HCEC 1CT (cell line): ENCODE measurements at places on chromosomes 3 and 15.

DNA sequence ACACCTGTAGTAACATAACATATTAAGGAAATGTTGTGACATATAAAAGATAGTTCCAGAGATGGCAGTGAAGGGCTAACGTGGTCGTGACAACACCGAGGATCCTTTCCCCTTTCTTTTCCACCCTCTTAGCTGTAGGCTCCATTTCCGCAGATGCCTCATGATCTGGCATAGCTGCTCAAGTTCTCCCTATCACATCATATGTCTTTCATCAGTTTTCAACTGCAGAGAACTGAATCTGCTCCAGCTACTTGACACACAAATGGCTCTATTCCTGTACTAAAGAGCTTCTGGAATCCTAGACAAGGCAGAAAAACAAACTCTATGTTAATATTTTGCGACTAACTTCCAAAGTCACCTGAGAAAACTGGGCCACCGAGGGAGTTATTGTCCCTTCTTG is 275.0 kb upstream of the SLCO3A1 start:
- no peak for DNase-seq

GRCh38 chr3:143315766-143316165 is 196.2 kb downstream of the CHST2 start:
- DNase-seq, result no peak

DNA sequence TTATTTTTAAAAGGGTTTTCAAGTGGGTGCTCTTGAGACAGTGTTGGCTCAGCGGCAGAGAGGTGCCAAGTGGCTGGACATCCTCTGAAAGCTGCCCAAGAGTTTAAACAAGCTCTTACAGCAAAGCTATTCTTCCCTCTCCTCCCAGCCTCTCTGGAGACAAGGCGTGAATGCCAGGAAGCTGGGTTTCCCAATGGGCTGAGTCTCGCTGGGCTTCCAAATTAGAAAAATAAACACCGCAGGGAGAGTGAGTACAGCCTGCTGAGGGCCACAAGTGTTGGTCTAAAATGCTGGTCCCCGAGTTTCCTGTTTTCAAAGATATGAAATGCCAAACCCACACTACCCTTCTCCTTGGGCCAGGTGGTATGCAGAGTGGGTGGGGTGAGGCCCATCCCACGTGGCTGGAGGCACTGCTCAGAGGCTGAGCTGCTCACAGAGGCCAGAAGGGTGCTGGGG is 36.4 kb downstream of the ZDHHC3 start:
- DNase-seq, result peak; percentile 16

DNA sequence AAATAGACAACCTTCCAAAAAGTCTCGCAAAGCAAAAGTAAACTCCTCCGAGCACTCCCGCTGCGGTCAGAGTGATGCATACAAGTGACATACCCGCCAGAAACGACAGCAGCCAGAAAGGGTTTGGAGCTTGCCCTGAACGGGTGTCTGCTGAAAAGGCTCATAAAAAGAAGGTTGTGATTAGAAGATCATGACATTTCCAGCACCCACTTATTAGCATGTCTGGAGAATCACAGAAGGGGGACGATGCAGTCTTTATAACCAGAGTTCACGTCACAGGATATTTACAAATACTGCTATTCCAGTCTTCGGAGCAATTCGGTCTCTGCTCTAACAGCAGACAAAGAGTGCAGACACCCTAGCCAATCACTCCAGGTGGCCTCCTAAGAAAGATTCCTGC is 59.1 kb upstream of the FRMD4B start:
- DNase-seq, result peak; percentile 11

DNA sequence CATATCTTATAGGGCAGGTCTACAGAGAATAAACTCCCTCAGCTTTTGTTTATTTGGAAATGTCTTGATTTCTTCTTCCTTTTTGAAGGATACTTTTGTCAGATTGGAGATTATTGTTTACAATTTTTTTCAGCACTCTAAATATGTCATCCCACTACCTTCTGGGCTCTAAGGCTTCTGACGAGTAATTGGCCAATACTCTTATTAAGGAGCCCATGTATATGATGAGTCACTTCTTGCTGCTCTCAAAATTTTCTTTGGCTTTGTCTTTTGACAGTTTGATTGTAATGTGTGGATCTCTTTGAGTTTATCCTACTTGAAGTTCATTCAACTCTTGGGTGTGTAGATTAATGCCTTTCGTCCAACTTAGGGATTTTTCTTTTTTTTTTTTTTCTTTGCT is 28.9 kb upstream of the CD200R1L start:
- DNase-seq, result peak; percentile 3

DNA sequence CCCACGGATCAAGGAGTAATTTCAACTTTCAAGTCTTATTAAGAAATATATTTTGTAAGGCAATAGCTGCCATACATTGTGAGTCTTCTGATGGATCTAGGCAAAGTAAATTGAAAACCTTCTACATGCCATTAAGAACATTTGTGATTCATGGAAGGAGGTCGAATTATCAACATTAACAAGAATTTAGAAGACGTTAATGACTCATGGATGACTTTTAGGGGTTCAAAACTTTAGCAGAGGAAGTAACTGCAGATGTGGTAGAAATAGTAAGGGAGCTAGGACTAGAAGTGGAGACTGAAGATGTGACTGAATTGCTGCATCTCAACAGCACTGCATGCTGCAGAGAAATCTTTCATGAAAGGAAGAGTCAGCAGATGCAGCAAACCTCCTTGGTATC is 48.1 kb upstream of the DCUN1D1 start:
- DNase-seq, result peak; percentile 69

- DNase-seq, result no peak
Observed at GRCh38 chr3:24986612-24987011, 441.5 kb upstream of the RARB start.

DNA sequence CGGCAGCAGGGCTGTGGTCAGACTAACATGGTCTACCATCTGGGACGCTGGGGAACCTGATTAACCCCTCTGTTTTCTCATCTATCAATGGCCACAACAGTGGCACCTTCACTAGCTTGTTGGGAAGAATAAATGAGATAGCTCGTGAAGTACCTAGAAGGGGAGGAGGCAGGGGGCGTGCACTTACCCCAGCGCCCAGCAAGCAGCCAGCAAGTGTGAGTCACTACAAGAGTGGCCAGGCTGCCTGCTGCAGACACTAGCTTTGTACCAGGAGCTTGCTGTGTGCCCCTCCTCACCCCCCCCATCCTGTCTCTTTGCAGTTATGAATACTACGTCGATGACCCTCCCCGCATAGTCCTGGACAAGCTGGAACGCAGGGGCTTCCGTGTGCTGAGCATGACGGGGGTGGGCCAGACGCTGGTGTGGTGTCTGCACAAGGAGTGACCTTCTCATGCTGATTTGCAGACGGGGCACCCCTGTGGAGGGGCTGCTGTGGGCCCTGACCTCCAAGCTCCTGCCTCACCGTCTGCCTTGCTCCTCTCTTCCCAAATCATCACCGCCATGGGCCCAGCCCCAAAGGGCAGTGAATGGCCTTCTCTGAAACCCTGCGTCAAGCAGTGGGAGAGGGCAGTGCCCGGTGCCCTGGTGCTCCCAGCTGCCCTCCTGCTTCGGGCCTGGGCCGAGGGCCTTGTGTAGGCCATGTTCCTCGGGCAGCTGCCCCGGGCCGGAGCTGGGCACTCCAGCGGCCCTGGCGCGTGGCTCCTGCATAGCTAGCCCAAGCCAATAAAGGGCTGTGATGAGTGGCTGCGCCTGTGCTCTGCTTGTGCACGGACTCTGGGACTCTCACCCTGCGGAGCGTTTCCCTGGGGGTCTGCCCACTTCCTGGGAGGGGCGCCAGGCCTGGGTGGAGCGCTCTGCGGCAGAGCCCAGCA is 2.6 kb upstream of the C15orf62 start:
- DNase-seq, result no peak

GRCh38 chr3:42403737-42404136 is 6.7 kb downstream of the LYZL4 start:
- no peak for DNase-seq

DNA sequence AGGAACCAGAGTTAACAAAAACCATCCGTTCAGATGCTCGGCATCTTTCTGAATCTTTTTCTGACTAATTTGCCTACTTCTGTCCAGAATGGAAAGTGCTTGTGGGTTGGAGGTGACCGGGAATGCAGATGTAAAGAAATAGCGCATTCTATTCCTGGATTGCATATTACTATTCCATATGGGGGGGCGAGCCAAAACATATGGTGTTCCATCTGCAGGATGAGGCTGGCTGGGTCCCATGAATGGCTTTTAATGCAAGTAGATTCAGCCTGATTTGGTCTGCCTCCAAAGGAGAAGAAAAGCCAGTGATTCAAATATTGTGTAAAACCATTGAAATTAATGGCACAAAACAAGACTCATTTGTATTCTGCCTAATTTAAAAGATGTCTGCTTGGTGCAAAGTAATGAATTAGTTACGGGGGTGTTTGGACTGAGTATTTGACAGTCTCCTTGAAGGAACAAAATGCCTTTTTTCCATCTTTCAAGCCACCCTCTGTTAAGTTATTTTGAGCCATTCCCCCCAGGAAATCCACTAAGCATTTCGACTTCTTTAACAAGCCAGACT is 99.0 kb downstream of the ST8SIA2 start:
- no peak for DNase-seq

- DNase-seq, result peak; percentile 67
Observed at GRCh38 chr15:65576664-65577063, 34.3 kb downstream of the INTS14 start.

DNA sequence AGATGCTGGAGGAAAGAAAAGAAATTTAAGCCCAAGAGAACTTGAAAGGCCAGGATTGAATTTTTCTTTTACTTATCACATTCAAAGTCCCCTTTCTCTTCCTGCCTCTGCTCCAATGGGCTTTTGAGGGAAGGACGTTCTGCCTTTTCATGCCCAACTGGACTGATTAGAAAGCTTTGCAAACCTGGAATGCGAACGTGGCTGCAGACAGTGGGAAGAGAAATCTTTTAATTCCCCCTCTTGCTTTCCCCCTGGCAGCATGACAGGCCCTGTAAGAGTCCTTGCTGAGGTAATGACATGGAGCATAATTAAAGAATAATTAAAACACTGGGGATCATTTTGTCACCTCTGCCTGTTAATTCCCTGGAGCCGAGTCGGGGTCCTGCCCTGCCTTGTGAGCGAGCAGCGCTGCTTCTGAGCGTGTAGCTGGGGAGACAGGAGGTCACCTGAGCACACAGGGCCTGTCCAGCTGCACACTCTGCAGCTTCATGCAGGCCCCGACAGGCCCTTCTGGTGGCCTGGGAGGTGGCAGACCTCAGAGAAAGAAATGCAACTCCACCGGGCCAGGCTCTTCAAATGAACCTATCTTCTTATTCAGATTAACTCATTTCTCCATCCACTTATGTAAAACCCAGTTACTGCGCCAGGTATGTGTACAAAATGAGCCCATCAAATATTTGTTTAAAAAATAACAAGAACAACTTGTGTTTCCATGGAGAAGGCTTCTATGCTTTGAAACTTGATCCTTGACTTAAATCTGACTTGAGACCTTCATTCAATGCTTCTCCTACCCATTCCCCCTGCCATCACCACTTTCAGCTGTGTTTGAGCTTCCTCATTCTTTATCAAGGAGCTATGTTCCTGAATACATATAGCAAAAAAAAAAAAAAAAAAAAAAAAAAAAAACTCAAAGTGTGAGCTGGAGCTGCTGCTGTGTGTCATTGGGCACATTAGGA is 628.2 kb upstream of the CFAP20DC start:
- no peak for DNase-seq

- DNase-seq, result peak; percentile 57
Observed at GRCh38 chr3:143974271-143975238, 2.9 kb downstream of the DIPK2A start.

DNA sequence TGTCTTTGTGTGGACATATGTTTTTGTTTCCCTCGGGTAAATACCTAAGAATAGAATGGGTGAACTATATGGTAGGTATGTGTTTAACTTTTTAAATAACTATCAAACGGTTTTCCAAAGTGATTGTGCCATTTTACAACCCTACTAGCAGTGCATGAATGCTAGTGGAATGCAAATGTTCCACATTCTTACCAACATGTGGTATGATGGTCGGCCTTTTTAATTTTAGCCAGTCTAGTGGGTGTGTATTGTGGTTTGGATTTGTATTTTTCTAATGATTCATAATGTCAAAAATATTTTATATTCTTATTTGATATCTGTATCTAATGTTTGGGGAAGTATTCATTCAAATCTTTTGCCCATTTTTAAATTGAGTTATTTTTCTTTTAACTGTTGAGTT is 68.2 kb upstream of the SMAD3 start:
- DNase-seq, result peak; percentile 88
